Fibroblast of lung (primary cell): ENCODE measurements at places on chromosomes 6 and 20. TPM values are rescaled to one million over a fixed set of nuclear protein-coding genes. Genes with fewer than 3 reads are reported as not detected.

DNA sequence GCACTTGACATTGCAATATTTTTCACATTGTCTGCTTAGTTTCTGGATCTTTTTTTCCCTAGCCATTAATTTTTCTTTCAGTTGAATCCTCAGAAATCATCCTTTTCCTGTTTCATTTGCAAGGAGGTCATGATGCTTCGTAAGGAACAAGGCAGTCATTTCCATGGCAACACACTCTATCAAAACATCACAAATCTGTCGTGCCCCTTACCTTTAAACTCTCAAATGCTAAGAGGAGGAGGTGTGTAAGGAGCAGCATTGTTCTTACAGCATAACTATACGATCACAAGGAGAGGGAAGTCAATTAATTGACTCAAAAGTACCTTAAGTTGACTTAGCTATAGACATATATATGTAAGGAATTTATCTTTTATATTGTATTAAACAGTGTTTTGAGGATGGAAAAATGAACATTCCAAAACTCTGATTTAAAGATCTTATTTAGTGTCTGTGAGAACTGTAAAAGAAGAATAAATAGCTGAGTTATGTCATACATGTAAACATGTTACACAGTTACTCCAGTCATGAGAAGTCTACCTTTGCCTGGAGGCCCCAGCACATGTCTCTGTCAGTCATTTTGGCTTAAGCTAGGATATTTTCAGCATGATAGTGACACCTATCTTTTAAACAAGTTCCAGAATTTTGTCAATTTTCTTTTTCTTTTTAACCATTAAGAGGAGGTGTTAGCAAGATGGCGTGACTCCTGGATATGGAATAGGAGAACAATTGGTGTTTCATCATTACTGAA is 41.6 kb downstream of the CDKAL1 start:
- no peaks in the 10 kb centered on the region for H3K36me3 ChIP-seq
- H3K27me3 ChIP-seq, result no peaks in the 10 kb centered on the region
- H3K4me1 ChIP-seq, result no peaks in the 10 kb centered on the region

GRCh38 chr6:39416026-39416425 is 93.5 kb upstream of the KCNK16 start:
- no peak overlapping the region for H3K27ac ChIP-seq
- H3K36me3 ChIP-seq, result no peaks in the 10 kb centered on the region
- no peaks in the 10 kb centered on the region for H3K4me1 ChIP-seq
- H3K4me3 ChIP-seq, result no peak overlapping the region

Gene SLC35F1
- under 0.01 and 0.17 TPM in 2 replicates for total RNA-seq

Gene GABRR2
- 0.17 and 0.26 TPM in 2 replicates for total RNA-seq

GRCh38 chr6:122154912-122155575 is 244.4 kb upstream of the HSF2 start:
- no peaks in the 10 kb centered on the region for H3K36me3 ChIP-seq
- no peak overlapping the region for H3K4me3 ChIP-seq
- H3K4me1 ChIP-seq, result no peaks in the 10 kb centered on the region
- no peaks in the 10 kb centered on the region for H3K27me3 ChIP-seq
- no peak overlapping the region for H3K27ac ChIP-seq
- DNase-seq, result no peak

DNA sequence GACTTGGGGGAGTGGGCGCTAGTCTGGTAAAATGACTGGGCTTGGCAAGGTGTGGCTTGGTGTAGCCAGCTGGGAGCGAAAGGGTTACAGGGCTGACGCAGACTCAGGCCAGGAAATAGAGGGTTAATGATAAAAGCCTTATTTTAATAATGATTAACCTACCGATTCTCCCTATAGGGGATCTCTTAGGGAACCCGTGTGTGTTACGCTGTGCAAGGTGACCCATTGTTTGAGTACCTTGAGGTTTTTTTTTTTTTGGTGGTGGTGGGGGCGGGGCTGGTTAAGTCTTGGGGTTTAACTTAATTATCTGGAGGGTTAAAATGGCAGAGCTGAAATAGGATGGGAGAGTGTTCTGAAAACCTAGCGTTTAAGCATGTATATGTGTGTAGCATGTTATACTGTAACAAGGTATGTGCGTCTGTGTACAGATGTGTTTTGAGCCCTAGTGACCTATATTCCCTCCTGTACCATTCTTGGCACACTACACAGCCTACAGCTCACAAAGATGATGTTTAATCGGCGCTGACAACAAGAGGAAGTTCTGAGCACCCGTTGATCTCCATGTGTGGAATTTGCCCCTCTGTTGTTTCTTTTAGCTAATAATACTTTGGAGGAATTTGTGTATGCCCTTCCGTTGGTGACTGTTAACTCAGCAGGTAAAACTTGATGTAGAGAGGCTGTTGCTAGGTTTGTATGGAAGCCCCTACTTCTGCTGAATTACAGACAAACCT is 1.3 kb downstream of the CARMIL1 start:
- no peak overlapping the region for H3K27ac ChIP-seq
- DNase-seq, result no peak
- peaks cover 3% of the 10 kb centered on the region for H3K4me1 ChIP-seq

GRCh38 chr6:67736816-67737215 is 898.3 kb upstream of the ADGRB3 start:
- H3K27me3 ChIP-seq, result no peaks in the 10 kb centered on the region
- DNase-seq, result no peak
- no peak overlapping the region for H3K4me3 ChIP-seq
- H3K4me1 ChIP-seq, result no peaks in the 10 kb centered on the region
- no peaks in the 10 kb centered on the region for H3K36me3 ChIP-seq
- no peak overlapping the region for H3K27ac ChIP-seq

DNA sequence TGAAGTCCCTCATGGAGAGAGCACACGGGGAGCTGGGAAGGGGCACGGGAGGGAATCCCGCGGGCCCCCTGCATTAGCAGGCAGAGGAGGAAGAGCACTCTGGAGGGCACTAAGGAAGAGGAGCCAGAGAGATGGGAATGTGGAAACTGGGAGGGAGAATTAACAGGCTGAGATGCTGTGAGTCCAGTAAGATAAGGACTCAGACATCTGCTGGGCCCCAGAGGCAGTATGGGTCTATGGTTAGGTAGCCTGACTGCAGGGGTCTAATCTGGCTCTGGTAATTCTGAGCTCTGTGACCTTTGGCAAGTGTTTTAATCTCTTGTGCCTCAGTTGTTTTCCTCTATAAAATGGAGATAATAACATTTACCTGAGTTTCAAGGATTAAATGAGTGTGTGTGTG is 15.7 kb upstream of the SRSF3 start:
- no peaks in the 10 kb centered on the region for H3K27me3 ChIP-seq
- no peaks in the 10 kb centered on the region for H3K36me3 ChIP-seq
- peaks cover 4% of the 10 kb centered on the region for H3K4me1 ChIP-seq

- no peaks in the 10 kb centered on the region for H3K27me3 ChIP-seq
- H3K36me3 ChIP-seq, result no peaks in the 10 kb centered on the region
- H3K4me3 ChIP-seq, result no peak overlapping the region
- DNase-seq, result no peak
Observed at GRCh38 chr6:113320653-113321052, 536.5 kb upstream of the MARCKS start.

DNA sequence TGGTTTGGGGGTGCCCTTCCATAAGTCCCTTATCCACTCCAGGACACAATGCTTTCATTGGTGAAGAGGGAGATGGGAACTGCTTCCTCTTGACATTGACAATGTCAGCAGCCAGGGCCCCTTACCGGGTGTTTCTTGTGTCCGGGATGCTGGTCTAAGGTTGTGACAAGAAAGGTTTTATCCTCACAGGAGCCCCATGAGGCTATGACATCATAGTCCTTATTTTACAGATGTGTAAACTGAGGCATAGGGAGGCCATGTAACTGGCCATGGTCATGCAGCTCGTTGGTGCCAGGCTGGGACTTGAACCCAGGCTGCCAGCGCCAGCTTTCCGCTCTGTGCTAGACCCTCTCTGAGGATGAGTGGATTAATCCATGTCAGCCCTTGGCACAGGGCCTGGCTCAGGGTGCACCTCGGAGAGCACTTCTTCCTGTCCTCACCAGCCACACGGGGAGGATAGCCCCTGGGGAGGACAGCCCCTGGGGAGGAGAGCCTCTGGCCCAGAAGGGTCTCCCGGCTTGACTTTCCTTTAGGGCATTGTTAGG is 157.3 kb downstream of the SYCP2 start:
- DNase-seq, result no peak
- no peak overlapping the region for H3K4me3 ChIP-seq
- no peaks in the 10 kb centered on the region for H3K4me1 ChIP-seq
- no peaks in the 10 kb centered on the region for H3K36me3 ChIP-seq
